ENCODE measurements at places on chromosomes 1 and 21. TPM values are rescaled to one million over a fixed set of nuclear protein-coding genes. Genes with fewer than 3 reads are reported as not detected.

GRCh38 chr1:99550198-99550597 is 95.7 kb upstream of the PALMD start:
- no peak for DNase-seq

VCAM1 gene
- 16.8 TPM for polyA plus RNA-seq

APOBEC4 gene
- polyA plus RNA-seq: not detected

TNFRSF4 gene
- polyA plus RNA-seq: 0.35 TPM

OR10J1 gene
- not detected for polyA plus RNA-seq

ADORA1 gene
- 0.37 TPM for polyA plus RNA-seq

Measured in liver (tissue), 10 donors.